Esophagus muscularis mucosa (tissue), 4 donors: ENCODE measurements at places on chromosomes 4 and X. TPM values are rescaled to one million over a fixed set of nuclear protein-coding genes. Genes with fewer than 3 reads are reported as not detected.

- no peak for DNase-seq
These were observed 5.9 kb downstream of the IRAK1 start for GRCh38 chrX:154013614-154014360.

DNA sequence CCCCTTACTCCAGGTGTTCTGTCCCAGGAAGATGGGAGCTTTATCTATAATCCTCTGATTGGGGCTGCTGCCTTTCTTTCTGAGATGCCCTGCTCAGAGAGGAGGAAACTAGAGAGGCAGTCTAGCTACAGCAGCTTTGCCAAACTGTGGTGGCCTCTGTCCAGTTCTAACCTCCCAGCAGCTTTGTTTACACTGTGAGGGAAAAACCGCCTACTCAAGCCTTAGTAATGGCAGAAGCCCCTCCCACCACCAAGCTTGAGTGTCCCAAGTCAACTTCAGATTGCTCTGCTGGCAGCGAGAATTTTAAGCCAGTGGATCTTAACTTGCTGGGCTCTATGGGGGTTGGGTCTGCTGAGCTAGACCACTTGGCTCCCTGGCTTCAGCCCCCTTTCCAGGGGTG is 394.9 kb upstream of the PABPC5 start:
- DNase-seq: no peak

- no peak for DNase-seq
These were observed 15.7 kb upstream of the DUSP21 start for GRCh38 chrX:44828008-44828605.

DNA sequence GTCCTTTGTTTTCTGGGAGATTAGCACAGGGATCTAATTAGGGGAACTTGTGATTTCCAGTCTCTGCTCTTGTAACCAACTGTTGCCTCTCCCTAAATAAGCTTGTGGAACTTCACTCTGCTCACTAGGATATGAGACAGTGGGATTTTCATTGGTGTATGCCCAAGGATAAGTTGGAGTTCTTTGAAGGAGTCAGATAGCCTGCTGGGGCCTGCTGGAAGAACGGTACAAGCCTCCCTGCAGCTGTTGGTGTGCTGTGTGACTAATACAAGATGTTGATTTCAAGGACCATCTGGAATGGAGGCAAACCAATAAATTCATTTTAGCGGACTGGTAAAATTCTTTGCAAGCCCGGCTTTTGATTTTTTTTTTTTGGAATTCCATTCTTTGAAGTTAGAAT is 167.0 kb downstream of the AASDH start:
- no peak for DNase-seq

GRCh38 chrX:131739823-131740222 is 195.9 kb downstream of the OR13H1 start:
- DNase-seq: no peak

DNA sequence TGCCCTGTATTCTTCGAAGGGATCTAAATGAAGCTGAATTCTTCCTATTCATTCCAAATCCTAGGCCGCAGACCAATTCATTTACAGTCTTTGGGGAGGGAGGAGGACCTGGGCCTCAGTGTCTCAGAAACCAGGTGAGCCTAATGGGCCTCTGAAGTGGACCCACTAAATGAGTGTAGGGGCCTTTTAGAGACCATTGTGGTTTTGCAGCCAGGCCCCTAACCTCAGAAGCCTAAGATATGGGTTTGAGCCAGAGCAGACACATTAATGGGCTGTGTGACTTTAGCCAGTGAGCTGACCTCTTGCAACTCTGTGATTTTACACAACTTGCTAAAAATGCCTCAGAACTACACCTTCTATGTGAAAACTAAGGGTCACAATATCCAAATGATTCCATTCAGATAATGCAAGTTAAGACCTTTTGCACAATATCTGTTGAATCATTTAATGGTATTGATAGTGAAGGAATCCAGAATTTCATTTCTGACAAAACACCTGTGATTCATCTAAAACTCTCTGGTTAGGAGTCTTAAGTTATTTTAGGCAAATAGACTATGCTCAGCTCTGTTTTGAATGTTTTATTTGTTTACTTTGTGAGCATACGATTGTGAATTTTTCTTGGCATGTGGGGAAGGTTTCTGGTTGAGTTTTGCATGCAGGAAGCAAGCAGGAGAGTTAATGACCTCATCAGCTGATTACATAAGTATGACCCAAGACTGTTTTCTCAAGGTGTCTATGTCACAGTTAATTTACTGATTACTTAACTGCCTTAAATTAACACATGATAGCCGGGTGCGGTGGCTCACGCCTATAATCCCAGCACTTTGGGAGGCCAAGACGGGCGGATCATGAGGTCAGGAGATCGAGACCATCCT is 75.0 kb downstream of the EVC start:
- no peak for DNase-seq

DNA sequence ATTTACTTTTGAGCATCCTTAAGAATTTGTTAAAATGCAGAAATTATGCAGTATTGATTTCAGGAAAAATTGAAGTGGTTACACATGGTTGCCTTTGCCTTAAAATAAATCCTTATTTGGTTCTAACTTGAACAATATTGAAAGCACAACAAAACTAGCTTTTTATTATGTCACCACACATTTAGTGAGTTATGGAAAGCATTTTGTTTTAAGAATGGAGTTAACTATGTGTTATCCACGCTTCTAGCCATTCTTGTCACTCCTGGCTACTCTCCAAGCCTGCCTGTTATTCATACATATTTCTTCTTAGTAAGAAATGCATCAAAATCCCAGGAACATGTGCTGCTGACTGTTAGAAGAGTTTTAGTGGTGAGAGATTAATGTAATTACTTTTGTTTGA is 73.9 kb downstream of the FAT4 start:
- DNase-seq: no peak

NDP gene
- not detected for total RNA-seq

PCGF3 gene
- total RNA-seq: 34.6 TPM

MAP3K15 gene
- total RNA-seq: 0.33 TPM
